Nucleus accumbens (tissue), 56 donors: ENCODE measurements at places on chromosomes 3 and 15.
A peak's percentile ranks its signal among the peaks of the same experiment; 100 is the strongest.

- DNase-seq, result no peak
These were observed 152.4 kb upstream of the FRMD4B start for GRCh38 chr3:69538281-69538680.

DNA sequence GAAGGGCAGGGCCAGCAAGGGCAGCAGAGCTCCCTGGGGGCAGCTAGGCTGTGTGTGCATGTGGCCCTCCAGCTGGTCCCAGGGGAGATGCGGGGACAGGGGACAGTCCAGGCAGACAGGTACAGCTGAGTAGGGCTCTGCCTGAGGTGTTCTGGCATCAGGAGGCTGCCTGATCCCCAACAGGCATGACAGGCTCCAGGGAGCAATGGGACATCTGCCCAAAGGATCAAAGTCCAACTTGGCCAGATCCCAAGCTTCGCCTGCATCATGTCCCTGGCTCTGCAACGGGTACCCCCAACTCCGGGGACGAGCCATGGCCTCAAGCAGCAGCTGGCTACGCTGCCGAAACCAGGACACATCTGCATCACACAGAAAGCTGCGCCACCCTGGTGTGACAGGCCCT lies 21.8 kb downstream of the ATRIP start:
- no peak for DNase-seq

- DNase-seq, result no peak
These were observed 23.7 kb downstream of the CEP19 start for GRCh38 chr3:196688349-196688748.

GRCh38 chr3:112500621-112501020 lies 1.3 kb upstream of the BTLA start:
- no peak for DNase-seq

- no peak for DNase-seq
These were observed 55.4 kb downstream of the LIPC start for GRCh38 chr15:58487041-58487723.

- DNase-seq, result no peak
These were observed 26.6 kb downstream of the GOLM2 start for GRCh38 chr15:44315126-44315525.

DNA sequence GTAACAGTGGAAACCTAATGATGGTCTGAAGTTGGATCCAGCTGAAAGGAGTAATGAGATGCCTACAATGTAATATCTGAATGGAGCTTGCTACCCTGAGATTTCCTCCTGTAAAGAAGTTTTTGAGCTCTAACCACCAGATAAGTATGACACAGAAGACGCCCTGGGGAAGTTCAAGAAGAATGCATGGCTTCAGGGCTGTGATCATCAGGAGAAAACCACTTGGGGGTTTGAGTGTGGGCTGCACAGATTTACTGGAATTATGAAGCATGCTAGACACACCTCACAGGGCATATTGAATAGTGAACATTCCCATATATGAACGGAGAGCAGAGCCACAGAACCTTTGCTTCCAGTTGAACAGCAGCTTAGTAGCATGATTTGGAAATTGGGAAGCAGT lies 10.6 kb upstream of the CCDC80 start:
- DNase-seq, result no peak

DNA sequence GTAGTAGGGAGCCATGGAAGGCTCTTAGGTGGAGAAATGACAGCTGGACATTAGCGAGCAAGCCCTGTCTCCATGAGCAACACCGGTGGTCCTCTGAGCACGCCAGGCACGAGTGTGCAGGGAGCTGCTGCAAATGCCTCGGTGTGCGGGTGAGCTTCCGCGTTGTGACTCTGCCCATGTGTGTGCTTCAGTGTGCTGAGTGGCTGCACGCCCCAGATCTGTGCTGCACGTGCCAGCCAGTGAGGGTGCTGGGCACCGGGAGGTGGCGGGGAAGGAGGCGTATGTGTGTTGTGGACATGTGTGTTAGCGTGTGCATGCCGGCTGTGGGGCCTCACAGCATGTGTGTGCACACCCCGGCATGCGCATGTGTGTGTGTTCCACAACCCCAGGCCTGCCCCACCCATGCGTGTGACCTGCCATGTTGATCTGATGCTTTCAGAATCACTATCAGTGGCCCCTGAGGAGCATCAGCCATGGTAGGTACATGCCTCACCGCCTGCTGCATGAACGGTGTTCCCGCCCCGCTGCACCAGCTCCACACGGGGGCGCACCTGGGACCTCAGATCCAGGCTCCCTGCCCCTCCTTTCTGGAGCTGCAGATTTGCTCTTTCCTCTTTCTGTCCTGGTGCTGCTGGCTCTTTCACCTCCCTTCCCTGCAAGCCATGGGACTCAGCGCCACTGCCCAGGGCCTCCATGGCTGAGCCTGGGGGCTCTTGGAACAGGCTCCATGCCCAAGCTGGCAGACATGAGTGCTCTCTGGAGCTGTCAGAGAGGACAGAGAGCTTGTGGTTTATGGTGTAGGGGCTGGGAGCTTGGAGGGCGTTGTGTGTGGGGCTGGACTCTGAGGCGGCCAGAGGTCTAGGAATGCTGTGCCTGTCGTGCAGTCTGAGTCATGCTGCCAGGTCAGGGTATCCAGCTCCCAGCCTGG lies 169.4 kb downstream of the TBC1D2B start:
- no peak for DNase-seq

- no peak for DNase-seq
These were observed 201.2 kb downstream of the FMN1 start for GRCh38 chr15:32993285-32993684.

DNA sequence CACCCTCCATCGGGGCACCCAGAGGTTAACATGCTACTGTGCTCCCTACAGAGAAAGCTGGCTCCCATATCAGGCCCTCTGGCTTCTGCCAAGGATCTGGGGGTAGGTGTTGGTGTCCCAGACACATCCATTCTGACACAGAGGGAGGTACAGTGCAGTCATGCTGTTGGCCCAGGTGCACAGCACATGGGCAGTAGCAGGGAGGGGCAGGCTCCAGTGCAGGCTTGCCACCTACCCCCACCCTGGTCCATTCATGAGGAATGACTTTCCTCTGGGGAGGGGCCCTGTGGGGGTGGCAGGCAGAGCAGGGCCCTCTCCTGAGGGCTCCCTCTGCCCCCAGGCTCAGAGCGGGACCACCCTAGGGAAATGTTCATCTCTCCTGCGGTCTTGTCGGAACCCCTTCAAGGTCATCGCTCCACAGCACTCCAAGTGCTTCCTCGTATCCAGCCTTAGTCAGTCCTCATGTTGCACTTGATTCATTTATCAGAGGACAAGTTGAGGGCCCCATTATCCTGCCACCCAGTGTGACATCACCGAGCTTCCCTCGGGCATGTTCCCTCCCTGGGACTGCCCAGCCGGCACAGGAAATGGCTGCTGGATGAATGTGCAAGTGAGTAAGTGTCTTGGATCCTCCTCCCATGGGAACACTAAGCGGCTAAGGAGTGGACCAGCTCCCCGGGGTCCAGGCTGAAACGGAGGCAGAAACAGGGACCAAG lies 10.0 kb downstream of the DUSP7 start:
- no peak for DNase-seq

DNA sequence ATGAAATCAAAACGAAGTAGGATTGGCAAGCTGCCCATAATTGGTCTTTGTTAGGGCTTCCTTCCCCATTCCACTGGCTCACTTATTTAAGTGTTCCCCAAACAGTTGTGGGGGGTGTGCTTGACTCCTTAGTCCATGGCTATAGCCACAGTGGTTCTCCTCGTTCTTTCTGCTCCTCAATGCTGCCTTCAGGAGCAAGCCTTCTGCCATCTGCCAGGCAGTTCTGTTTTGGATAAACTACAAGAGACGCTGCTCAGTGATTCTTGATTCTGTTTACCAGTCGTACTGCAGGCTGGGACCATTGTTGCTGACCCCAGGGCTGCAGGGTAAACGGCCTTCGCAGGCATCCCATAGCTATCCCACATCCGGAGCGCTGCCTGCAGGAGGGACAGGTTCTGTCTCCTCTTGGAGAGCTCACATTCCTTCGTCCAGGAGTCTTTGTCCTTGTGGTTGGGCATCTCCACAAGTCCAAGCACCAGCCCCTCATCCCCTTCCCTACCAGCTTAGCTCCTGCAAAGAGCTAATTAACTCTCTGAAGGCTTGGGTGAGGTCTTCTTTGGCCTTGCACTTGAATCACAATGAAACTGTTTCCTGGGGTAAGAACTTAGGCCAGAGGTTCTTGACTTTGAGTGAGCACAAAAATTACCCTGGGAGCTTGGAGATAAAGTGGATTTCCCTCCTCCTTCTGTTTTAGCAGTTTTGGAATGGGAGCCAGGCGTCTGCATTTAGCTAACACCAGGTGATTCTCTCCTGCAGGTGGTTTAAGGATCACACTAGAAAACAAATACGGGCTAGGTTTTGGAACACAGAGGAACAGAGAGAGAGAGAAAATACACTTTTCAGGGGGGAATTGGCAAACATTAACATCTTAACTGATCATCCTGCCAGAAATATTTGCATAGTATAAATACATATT lies 114.9 kb downstream of the SV2B start:
- no peak for DNase-seq

DNA sequence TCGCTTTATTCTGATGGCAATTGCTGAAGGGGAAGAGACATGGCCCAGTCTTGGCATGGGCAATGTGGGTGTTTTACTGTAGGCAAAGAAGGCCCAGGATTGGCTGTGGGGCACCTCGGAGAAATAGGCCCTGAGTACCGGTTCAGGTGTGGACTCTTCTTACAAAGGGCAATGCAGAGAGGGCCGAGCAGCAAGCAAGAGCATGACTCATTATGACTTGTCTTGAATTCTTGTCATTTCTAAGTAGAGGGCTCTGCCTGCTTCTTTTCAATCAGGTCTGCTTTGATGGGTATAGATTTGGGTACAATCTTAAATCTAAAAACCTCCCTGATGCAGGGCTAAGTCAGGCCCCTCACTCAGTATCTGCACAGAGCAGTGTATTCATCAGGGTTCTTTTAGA lies 14.8 kb upstream of the BUB1B start:
- DNase-seq, result no peak

GRCh38 chr15:44215594-44215993 lies 20.5 kb upstream of the FRMD5 start:
- DNase-seq, result peak; percentile 2

GRCh38 chr3:126517291-126517951 lies at the start of gene UROC1:
Gene UROC1 (minus strand): TSS chr3:126517773. CDS start chr3:126517719, 54 bp downstream.
- DNase-seq, result no peak

- no peak for DNase-seq
These were observed 44.2 kb downstream of the SMAD6 start for GRCh38 chr15:66746231-66746605.
